ENCODE measurements at places on chromosomes 16 and 17. TPM values are rescaled to one million over a fixed set of nuclear protein-coding genes. Genes with fewer than 3 reads are reported as not detected.

FBXW10 gene
- under 0.01 TPM for total RNA-seq

GP1BA gene
- under 0.01 TPM for total RNA-seq

CLEC19A gene
- not detected for total RNA-seq

PLA2G10 gene
- not detected for total RNA-seq

EVI2A gene
- 1.9 TPM for total RNA-seq

ATP2A3 gene
- total RNA-seq, result 27.6 TPM

BRIP1 gene
- total RNA-seq, result 0.88 TPM

SULT1A1 gene
- 13.3 TPM for total RNA-seq

CDR2L gene
- 44.7 TPM for total RNA-seq

GPR142 gene
- not detected for total RNA-seq

C17orf50 gene
- not detected for total RNA-seq

UMOD gene
- not detected for total RNA-seq

PRSS22 gene
- not detected for total RNA-seq

CD300E gene
- not detected for total RNA-seq

SLC47A2 gene
- not detected for total RNA-seq

STX1B gene
- total RNA-seq, result 3.0 TPM

HSF4 gene
- total RNA-seq, result 2.4 TPM

GCGR gene
- total RNA-seq, result not detected

MEOX1 gene
- 6.6 TPM for total RNA-seq

ALOX15B gene
- not detected for total RNA-seq

PERCC1 gene
- not detected for total RNA-seq

HID1 gene
- total RNA-seq, result 4.7 TPM

TMEM92 gene
- total RNA-seq, result not detected

Data from placental pericyte (primary cell).